Thyroid gland (tissue), 4 donors: ENCODE measurements at places on chromosomes 12 and 14.

DNA sequence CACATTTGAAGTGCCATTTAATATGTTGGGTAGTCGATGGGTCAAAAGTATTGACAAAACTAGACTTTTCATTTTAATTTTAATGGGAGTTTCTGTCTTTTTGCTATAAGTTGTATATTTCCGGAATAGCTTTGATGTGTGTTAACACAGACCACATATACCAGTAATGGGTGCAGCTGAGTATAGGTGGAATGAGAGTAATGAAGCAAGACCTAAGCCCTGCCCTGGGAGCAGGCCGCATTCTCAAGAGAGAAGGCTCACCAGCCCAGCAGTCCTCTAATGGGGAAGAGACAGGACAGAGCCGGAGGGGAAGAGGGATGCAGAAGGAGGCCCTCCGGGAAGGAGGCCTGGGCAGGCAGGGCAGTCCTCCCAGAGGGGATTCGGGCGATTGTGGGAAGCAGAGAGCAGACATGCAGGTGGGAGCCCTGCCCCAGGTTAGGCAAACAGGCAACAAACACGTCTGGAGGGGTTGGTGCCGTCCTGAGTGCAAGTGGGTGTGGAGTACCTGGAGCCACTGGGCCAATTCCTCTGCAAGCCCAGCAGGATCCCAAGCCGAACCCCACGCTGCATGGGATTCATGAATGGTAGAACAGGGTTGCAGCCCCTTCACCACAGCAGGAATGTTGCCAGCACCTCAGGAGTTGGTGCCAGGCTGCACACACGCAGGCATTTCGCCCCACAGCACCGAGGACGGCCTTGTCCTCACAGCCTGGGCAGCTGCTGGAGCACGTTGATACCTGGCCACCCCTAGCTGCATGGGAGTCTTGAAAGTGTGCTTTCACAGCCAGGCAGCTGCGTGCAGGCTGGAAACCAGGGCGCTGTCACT lies 7.8 kb downstream of the CKB start:
- DNase-seq: peak; percentile 91

DNA sequence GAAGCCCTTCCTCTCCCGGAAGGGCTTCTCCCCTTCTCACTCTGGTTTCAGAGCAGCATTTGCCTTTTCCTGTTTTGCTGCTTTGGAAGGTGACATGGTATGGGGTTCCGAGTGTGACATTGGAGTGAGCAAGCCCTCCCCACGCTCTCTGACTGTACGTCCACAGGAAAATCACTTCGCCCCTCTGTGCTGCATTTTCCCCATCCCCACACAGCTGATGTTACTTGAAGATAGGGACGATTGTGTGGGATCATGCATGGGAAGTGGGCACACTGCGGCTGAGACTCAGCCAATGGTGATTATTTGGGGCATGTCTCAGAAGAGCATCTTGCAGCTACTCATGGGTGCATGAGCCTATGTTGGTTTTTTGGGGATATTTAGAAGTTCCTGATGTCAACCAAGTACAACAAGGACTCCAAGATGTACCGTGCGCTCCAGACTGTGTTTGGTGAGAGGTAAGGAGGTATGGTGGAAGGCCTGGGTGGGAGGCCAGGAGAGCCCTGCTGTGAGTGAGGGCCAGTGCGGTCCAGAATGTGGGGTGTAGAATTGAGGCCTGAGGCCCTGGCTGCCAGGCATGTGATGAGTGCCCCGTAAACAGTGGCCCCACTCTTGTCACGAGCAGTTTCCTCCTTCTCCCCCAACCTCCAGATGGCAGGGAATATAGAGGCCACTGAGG lies 15.1 kb downstream of the CYP46A1 start:
- DNase-seq: no peak

GRCh38 chr12:10636611-10637010 lies 23.2 kb upstream of the MAGOHB start:
- no peak for DNase-seq

GRCh38 chr14:69077841-69078240 lies 75.1 kb downstream of the DCAF5 start:
- DNase-seq: no peak

- no peak for DNase-seq
Observed at GRCh38 chr12:113468365-113469223, 3.1 kb downstream of the LHX5 start.

DNA sequence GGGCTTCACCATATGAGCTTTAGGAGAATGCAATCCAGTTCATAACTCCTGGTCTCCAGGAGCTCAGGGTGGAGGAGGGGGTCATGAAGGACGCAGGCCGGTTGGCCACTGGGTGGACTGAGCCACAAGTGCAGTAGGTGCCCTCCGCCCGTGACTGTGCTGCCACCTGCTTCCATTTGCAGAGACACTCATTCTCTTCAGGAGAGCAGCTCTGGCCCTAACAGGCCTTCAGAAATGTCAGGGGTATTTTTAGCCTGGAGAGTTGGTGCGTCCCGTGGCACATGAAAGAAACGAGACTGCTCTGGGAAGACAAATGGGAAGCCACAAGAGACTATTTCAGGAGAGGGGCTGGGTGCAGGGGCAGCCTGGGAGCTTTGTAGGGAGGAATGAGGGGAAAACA lies 74.6 kb upstream of the MYL2 start:
- DNase-seq: no peak

- DNase-seq: no peak
Observed at GRCh38 chr12:92729773-92730305, 27.1 kb downstream of the PLEKHG7 start.

GRCh38 chr12:3713483-3713882 lies 39.4 kb downstream of the CRACR2A start:
- DNase-seq: no peak

DNA sequence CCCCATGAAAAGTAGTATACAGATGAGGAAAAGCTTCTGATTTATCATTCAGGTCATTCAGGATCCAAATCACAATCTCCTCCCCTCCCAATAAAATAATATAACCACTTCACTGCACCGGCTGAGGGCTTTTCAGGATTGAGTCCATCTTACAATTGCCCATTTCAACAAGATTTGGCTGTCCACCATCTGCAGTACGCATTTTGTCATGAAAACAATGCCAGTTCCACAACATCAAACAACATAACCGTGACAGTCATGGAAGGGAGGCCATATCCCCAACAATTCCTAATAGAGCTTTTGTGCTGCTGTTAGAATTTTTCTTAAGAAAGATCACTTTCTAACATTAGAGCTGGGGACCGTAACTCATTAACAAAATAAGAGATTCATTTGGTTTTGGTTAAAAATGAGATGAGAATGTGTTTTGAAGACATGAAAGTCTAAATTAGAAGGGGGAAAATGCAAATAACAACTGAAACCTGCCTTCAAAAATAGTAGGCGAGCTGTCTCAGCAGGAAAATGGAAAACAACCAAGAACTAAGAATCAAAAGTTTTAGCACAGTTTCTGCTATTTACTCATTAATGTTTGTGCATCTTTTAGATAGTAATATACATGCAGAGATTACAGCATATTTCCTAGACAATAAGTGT lies 38.3 kb upstream of the TMTC2 start:
- no peak for DNase-seq
